ENCODE measurements at places on chromosomes 2 and 18.

DNA sequence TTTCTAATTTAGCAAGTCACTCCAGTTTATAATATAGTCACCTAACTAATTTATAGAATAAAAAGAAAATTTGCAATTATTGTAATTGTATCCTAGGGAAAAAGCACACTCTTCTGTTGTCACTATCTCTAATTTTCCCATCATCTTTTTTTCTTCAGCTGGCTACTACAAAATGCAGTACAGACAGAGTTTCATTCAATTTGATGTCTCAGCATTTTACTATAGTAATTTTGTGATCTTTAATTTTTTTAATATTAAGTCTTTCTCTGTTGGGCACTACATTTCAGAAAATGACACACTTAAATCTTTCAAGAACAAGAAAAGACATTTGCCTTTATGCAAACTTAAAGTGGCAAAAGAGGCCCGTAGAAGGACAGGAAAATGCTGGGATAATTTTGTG, 118.0 kb downstream of the LRRTM4 start:
- no peak for DNase-seq

- no peak for DNase-seq
Observed at GRCh38 chr2:201754717-201755415, 25.9 kb downstream of the ALS2 start.

GRCh38 chr2:207711750-207712530, 500 bp downstream of the CCNYL1 start:
- DNase-seq, result no peak

GRCh38 chr2:60717691-60718090, 38.4 kb upstream of the PAPOLG start:
- DNase-seq, result peak; percentile 4

GRCh38 chr2:903223-903900, 47.3 kb upstream of the SNTG2 start:
- no peak for DNase-seq

GRCh38 chr18:49970319-49970718, 157.0 kb upstream of the ACAA2 start:
- no peak for DNase-seq

- no peak for DNase-seq
Observed at GRCh38 chr2:230268606-230269243, 43.2 kb downstream of the SP140 start.

- DNase-seq, result no peak
Observed at GRCh38 chr2:149002891-149003740, 35.4 kb upstream of the LYPD6B start.

- no peak for DNase-seq
Observed at GRCh38 chr2:37180006-37180639, 8.3 kb downstream of the SULT6B1 start.

GRCh38 chr2:8488001-8488738, 193.7 kb upstream of the ID2 start:
- DNase-seq, result peak; percentile 50

DNA sequence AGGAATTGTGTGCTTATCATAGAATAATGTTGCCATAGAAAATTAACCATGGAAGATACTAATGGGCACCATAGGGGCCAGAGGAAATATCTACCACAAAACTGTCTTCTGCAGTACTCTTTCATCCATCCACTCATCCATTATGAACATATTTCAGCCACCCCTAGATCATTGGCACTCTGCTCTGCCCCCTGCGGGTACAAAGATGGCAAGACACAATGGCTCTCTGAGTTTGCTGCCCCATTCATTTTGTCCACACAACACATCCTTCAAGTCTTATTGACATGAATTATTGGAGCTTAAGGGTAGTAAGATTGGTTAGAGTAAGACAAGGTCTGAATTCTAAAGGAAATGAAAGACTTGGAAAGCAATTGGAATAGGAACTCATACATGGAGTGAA, 1224.7 kb upstream of the CELF4 start:
- no peak for DNase-seq

DNA sequence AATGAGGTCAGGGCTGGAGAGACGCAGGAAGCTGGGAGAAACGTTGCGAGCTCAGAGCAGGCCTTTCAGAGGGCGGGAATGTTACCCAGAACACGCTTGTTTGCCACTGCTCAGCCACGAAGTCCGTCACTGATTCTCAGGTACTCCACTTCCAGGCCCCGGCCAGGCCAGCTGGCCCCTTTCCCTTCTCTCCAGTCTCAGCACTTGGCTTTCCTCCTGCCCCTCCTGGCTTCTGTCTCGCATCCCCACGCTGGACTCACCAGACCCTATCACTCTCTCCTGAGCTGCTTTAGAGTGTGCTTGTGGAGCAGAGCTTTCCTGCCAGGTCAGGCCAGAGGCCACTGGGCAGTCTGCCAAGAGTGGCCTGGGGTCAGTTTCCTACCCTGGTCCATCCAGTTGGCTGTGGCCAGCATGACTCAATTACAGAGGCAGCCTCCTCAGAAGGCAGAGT, 151.4 kb downstream of the TWIST2 start:
- DNase-seq, result no peak

DNA sequence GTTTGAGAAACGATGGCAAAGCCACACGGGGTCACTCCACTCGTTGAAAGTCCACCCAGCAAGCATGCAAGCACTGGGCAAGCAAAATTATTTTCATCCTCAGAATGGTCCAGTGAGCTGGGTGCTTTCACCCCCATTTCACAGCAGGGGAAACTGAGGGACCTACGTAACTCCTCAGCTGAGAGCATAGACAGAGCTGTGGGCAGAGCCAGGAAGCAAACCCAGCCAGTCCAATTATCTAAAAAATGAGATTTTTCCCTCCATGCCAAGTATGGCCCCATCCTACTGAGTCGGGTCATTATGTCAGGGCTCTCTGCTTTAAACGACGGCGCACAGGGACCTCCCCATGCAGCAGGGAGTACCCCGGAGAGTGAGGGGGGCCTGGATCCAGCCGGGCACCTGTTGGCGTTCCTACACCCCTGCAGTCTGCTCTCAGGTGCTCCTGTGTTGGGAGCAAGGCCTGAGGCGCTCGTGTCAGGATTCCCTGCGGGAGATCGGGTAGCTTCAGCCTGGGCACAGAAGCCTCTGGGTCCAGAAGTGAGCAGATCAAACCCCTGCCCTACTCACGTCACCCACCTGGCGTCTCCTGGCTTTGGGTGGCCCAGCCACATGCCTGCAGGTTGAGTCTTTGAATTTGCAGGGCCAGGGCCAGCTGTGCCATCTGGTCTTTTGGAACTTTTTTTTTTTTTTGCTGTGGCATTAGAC, 17.3 kb downstream of the TWIST2 start:
- no peak for DNase-seq

GRCh38 chr18:13532406-13533075, 193.8 kb downstream of the FAM210A start:
- DNase-seq, result no peak

- no peak for DNase-seq
Observed at GRCh38 chr18:13455960-13456481, 237.5 kb downstream of the LDLRAD4 start.

DNA sequence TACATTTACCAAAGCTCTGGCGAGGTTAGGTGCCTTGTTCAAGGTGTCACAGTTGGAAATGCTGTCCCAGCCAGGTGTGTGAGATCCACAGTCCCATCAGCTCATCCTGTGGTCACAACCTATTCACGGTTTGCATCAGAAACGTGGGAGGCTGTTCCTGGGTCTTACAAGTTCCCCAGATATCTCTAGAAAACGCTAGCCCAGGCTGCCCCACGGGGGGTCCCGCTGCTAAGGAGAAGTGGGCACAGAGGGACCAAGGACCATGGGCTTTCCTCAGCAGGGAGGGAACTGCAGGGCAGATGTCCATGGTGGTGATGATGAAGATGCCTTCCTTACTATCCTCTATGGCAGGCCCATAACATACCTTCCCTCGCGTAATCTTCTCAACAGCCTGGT, 649 bp downstream of the FECH start:
- DNase-seq, result no peak

GRCh38 chr2:216664593-216665034, 30.7 kb downstream of the IGFBP5 start:
- no peak for DNase-seq

DNA sequence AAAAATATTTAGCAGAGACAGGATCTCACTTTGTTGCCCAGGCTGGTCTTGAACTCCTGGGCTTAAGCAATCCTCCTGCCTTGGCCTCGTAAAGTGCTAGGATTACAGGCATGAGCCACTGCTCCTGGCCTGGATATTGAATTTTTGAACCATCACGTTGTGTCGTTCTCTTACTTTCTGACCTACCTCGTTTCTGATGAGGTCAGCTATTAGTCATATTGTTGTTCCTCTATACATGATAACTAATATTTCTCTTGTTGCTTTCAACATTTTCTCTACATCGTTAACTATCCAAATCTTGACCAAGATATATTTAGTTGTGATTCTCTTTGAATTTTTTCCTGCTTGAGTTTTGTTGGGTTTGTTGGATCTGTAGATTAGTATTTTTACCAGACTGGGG, 541.3 kb upstream of the SOX11 start:
- no peak for DNase-seq

GRCh38 chr2:207038299-207038698, 99.0 kb downstream of the CPO start:
- DNase-seq, result no peak

- peak; percentile 50 for DNase-seq
Observed at GRCh38 chr18:69400253-69400975, at the start of gene DOK6. DOK6 (plus strand) TSS chr18:69400888.

DNA sequence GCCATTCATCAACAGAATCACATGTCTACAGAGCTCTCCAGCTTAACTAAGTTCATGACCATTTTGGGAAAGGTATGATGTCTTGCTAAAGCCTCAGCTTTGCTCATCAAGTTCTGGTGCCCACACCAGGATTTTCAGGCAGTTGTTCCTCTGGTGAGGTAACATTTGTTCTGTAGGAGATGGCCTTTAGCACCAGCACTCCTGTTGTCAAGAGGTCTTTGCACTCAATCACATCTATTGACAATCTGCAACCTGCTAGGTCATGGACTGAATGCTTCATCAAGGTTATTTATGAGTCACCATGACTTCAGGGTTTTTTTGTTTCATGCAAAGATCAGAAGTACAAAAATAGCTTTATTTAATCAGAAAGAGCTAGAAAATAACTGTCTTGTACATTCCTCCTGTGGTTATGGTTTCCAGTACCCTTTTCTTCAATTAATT, 36.6 kb upstream of the VIT start:
- no peak for DNase-seq

GRCh38 chr2:226526716-226527115, 272.9 kb downstream of the IRS1 start:
- no peak for DNase-seq

GRCh38 chr18:62715436-62715758, at the start of gene PHLPP1:
PHLPP1 (plus strand) TSS chr18:62715541; CDS start chr18:62715684, 143 bp downstream.
- DNase-seq, result no peak

DNA sequence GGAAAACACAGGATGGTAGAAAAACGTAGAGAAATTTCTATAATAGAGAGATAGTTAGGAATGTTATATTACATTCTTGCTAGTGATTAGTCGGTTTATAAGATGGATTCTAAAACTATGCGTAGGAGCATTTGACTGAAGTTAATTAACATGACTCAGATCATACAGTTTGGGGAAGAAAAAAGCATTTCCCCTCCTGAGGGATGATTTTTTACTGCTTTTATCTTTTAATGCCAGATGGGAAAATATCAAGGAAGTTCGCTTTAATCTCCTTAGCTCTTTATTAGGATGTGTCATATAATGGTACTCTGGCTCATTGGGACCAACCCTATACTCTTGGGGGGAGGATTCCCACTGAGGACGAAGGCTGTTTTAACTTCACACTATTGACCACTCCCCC, 502.1 kb downstream of the TGIF1 start:
- DNase-seq, result no peak

DNA sequence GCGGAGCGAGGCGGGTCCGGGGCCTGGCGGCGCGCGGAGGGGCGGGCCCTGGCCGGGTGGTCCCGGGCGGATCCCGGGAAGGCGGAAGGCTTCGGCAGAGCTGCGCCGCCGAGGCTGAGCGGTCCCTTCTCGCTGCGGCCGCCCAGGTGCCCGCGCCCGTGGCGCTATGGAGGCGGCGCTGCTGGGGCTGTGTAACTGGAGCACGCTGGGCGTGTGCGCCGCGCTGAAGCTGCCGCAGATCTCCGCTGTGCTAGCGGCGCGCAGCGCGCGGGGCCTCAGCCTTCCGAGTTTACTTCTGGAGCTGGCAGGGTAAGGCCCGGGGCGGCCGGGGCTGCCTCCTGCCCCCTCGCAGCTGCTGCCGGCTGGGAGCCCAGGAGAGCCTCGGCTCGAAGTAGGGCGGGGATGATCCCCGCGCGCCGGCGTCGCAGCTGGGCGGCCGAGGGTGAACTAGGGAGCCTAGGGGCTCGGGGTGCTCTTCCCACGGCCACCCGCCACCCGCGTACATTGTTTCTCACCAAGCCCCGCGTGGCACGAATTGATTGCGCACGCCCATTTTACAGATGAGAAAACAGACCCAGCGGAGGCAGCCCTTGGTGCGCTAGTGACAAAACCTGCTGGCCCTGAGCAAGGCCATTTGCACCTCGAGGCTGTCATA, at the start of gene SLC66A3:
Gene SLC66A3 (plus strand): TSS at position 87 of the 655 bp plus-strand sequence. CDS start 80 bp downstream, at position 167.
- DNase-seq, result no peak

GRCh38 chr2:234565201-234565600, 68.3 kb upstream of the ARL4C start:
- no peak for DNase-seq

- no peak for DNase-seq
Observed at GRCh38 chr2:166282154-166282553, 93.6 kb downstream of the SCN9A start.

DNA sequence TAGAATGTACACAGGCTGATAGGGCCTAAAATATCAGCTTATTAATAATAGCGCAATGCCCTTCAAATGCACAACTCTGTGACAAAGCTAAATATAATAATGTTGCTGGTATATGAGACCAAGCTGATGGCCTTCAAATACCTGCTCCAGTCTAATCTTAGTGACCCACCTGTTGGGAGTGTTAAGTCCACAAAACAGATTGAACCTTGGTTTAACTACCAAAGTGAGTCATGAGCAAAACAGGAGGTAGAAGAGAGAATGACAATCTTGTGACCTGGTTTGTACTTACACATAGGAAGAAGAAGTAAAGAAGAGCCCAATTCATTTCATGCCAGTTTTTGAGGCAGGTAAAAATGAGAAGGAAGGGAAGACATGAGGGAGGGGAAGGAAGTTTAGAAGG, 295.0 kb downstream of the NR4A2 start:
- no peak for DNase-seq

- peak; percentile 3 for DNase-seq
Observed at GRCh38 chr18:7855028-7855427, 287.9 kb downstream of the PTPRM start.

DNA sequence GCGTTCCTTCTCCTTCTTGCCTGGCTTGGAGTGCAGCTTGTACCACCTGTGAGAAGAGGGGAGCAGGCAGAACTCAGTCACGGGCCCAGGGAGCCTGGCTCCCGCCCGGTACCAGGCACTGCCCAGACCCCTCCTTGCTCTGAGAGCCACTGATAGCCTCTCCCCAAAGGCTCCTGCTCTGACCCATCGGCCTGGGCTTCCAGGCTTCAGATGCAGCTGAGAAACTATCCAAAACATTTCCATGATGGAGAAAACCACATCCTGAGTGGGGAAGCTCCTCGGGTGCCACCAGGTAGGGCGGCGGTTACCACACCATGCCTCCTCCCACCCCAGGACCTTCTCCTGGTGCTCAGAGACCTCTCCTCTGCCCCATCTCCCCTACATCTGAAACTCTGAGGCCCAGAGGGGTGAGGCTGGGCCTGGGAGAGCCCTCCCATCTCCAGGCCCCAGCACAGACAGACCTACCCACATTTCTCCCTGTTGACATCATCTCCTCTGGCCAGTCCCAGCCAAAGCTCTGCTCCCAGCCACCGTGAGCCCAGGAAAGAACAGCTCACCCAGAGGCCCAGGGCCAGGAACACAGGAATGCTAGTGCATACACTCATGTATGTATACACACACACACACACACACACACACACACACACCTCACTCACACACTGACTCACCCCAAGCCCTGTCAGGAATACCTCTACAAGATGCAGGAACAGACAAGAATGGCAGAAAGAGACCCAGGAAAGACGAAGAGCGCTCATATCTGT, 17.9 kb upstream of the SFXN5 start:
- DNase-seq, result no peak
